ENCODE measurements at places on chromosomes 1 and 21. TPM values are rescaled to one million over a fixed set of nuclear protein-coding genes. Genes with fewer than 3 reads are reported as not detected.

The LCK gene
- 0.27 TPM for polyA plus RNA-seq

The TRIM63 gene
- polyA plus RNA-seq = 2,799 TPM

The GCSAML gene
- polyA plus RNA-seq = not detected

The AVPR1B gene
- polyA plus RNA-seq = not detected

The CELA3B gene
- polyA plus RNA-seq = 0.09 TPM

The NPL gene
- 2.7 TPM for polyA plus RNA-seq

The EXTL1 gene
- 0.61 TPM for polyA plus RNA-seq

The CYP4Z1 gene
- 0.09 TPM for polyA plus RNA-seq

The OR2L13 gene
- not detected for polyA plus RNA-seq

The ITLN2 gene
- not detected for polyA plus RNA-seq

The SMG7 gene
- 26.4 TPM for polyA plus RNA-seq

The CD1D gene
- 7.8 TPM for polyA plus RNA-seq

The HHIPL2 gene
- not detected for polyA plus RNA-seq

The FAAH gene
- polyA plus RNA-seq = 1.6 TPM
